ENCODE measurements at places on chromosomes 1 and 21.

- no peak for DNase-seq
Observed at GRCh38 chr1:110307239-110307974, 31.8 kb upstream of the RBM15 start.

DNA sequence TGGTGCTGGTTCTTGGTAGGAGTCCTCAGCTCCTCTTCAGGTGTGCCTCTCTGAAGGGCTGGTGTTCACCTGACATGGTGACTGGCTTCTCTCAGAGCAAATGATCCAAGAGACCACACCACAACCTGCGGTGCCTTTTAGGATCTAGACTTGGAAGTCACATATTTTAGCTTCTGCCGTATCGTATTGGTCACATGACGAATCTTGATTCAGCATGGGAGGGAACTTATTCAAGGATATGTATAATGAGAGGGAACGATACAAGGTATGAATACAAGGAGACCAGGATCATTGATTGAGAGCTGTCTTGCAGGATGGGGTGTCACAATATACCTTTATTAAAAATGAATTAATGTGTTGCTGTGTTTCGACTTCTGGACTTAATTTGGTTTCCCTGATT lies 58.0 kb downstream of the RAP1A start:
- DNase-seq = no peak

GRCh38 chr1:27116697-27117096 lies 38.2 kb downstream of the SLC9A1 start:
- DNase-seq = no peak

GRCh38 chr1:107413546-107413945 lies 272.7 kb downstream of the NTNG1 start:
- no peak for DNase-seq

GRCh38 chr1:97911266-97912215 lies 9.3 kb downstream of the DPYD start:
- DNase-seq = peak; percentile 31

GRCh38 chr1:164515711-164516331 lies 43.2 kb upstream of the PBX1 start:
- no peak for DNase-seq

DNA sequence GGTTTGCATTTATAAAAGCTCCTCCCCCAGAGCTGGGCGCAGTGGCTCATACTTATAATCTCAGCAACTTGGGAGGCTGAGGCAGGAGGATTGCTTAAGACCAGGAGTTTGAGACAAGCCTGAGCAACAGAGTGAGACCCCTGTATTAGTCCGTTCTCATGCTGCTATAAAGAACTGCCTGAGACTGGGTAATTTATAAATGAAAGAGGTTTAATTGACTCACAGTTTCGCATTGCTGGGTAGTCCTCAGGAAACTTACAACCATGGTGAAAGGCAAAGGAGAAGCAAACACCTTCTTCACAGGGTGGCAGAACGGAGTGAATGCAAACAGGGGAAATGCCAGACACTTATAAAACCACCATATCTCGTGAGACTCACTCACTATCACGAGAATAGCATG lies 52.5 kb downstream of the ZNF684 start:
- no peak for DNase-seq

DNA sequence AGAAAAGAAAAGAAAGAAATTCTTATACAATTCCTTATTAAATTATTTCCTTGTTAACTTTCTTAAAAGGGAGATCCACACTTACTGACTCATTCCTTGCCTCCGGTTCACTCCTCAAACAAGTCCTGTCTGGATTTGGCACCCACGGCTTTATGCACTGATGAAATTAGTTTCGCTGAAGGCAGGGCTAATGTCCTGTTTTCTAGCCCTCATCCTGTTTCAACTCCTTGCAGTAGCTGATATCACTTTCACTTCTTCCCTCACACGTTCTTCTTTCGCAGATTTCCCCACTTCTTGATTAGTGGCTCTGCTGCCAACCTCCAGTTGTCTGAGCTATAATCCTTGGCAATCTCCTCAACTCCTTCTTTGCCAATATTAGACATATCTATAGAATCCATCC lies 215.2 kb downstream of the URB2 start:
- no peak for DNase-seq

- DNase-seq = peak; percentile 15
Observed at GRCh38 chr1:197725044-197725443, 50.2 kb downstream of the DENND1B start.

GRCh38 chr1:223803211-223803610 lies 42.5 kb downstream of the TP53BP2 start:
- no peak for DNase-seq

DNA sequence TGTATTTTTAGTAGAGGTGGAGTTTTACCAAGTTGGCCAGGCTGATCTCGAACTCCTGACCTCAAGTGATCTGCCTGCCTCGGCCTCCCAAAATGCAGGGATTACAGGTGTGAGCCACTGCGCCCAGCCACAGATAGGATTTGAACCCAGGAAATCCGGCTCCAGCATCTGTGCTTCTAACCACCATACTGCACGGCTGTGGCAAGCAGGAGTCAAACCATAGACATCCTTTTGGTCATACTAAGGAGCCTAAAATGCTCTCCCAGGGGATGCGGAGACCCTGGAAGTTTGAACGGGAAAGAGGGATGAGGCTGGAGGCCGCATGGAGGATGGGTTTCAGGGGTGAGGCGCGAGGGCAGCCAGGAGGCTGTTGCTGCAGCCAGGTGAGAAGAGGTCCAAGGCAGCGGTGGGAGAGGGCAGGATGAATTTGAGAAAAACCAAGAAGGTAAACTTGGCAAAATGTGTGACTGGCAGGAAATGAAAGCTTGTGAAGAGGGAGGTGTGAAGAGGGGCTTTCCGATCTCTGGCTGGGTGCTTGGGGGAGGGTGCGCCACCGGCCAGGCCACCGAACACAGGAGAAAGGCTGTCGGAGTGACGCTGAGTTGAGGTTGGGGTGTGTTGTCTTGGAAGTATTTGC lies 24.0 kb upstream of the CDK18 start:
- DNase-seq = no peak

- DNase-seq = no peak
Observed at GRCh38 chr1:248782416-248783141, 27.0 kb upstream of the LYPD8 start.

- no peak for DNase-seq
Observed at GRCh38 chr1:223538981-223539380, 126.5 kb downstream of the CAPN8 start.

GRCh38 chr1:99662539-99663080 lies 16.7 kb downstream of the PALMD start:
- peak; percentile 54 for DNase-seq

DNA sequence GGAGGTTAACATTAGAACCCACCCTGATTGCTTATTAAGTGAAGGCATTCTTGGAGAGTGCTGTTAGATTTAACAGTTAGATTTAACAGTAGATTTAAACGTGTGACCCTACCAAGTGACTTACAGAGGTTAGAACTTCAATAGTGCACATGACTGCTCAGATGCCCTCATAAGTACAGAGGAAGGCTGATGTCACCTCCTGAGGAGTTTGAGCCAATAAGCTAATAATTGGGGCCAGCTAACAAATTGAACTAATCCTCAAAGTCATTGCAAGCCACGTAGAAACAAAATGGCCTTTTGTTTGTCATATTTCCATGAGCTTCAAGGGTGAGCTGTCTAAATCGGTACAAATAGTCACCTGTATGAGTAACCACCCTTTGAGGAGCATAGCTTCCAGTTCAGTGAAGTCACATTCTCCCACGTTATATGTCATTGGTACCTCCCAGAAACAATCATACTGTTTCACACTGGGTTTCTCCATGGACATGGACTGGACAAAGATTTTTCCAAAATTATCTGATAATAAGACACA lies 11.7 kb downstream of the AVPR1B start:
- DNase-seq = no peak

DNA sequence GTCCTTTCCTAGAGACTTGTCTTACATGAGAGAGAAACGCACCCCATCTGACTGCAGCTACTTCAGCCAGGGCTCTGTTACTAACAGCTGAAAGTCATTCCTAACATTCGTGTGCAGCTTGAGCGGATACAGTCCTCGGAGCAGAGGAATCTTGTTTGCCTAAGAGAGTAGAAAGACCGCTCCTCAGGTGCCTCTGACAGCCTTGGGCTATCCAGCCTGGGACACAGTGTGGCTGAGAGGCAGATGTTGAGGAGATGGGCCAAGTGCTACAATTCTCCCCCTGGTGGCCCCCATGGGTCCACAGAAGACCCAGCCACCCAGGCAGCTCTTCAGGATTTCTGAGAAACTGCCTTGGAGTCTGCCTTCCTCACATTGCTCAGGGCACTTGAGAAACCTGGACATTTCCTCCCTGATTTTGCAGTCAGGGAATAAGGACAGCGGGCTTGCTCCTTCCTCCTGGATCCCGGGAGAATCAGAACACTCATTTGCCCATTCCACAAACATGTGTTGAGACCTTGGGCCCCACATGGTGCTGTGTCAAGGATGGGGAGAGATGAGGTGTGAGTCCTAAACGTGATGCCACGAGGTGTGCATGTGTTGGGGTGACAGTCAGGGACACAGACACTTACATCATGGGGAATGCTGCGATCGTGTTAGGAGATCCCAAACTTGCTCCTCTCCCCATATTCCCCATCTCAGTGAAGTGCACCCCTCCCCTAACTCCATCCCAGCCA lies 13.1 kb downstream of the TRIM62 start:
- DNase-seq = no peak

DNA sequence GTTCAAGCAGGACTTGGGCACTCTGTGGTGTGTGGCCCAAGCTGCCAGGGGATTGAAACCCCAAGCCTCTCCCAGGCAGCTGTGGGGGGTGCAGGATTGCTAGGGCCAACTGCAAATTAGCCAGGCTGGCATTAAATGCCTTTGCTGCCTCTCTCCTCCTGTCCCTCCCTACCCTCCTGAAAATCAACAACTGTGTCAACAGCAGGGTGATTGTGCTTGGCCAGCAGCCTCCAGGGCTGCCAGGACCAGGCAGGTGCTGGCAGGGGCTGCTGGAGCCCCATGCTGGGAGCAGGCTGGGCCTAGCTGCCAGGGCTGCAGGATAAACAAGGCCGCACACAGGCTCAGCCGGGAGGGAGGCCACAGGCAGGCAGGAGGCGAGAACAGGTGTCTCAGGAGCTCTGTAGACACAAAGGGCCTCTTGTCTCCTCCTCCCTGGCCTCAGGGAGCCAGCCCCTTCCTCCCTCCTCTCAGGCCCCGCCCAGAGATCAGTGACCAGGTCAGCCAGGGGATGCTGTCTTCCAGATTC lies 11.4 kb downstream of the SOX13 start:
- no peak for DNase-seq

DNA sequence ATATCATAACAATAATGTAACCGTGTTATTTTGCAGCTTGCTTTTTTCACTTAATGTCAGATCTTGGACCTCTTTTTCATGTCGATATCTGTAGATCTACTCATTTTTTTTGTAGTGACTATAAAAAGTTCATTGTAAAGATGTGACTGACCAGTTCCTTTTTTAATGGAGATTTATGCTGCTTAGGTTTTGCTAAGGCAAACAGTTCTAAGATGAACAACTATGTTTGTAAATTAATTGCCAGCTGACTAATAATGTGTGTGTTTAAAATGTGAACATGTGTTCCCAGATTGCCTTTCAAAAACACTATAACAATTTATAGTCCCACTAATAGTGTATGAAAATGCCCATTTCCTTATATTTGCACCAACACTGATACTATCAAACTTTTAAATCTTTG lies 18.1 kb upstream of the EPS8L3 start:
- DNase-seq = no peak

- peak; percentile 32 for DNase-seq
Observed at GRCh38 chr1:116874733-116875249, 34.9 kb upstream of the PTGFRN start.

DNA sequence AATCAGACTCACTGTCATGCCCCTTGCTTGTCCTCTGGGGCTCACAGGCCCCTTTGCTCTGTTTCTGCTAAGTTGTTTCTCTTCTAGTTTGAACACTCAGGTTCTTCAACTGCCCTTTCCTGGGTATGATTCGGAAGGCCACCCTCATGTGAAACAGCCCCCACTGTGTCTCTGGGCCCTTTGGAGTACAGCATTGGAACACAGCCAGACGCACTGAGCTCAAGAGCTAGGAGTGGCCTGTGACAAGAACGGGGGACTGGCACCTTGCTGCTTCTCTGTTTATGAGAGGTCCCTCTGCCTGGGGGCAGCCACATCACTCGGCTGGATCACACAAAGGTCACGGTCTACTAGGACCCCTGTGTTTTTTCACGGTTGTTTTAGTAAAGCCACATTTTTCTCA lies 114.4 kb upstream of the ZC3H12A start:
- no peak for DNase-seq

GRCh38 chr1:106080608-106081325 lies 975.7 kb upstream of the PRMT6 start:
- peak; percentile 5 for DNase-seq

DNA sequence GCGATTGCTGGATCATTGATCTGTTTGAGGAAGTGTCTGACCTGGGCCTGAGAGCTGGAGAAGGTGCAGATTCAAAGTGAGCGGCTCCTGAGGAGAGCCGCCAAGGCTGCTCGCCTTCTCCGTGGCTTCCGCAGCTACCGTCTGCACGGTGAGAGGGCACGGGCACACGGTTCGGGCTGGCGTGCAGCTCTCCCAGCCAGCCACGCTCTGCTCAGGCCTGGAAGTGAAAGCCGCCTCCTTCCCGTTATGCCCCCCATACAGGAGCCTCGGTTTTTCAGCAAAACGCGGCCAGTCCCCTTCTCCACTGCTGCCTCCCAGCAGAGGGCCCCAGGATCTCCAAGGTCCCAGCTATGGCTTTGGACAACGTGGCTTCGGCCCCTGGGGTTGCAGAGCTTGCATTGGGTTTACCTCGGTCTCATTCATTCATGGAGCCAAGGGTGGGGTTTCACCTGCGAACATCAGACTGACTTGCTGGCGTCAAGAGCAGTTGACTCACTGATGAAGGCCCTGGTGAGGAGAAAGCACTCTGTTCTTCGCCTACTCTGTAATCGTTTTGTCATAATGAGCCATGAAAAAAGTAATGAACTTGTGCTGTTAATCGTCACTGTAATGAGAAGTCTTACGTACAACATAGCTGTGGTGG lies 24.4 kb upstream of the PDXK start:
- DNase-seq = no peak

DNA sequence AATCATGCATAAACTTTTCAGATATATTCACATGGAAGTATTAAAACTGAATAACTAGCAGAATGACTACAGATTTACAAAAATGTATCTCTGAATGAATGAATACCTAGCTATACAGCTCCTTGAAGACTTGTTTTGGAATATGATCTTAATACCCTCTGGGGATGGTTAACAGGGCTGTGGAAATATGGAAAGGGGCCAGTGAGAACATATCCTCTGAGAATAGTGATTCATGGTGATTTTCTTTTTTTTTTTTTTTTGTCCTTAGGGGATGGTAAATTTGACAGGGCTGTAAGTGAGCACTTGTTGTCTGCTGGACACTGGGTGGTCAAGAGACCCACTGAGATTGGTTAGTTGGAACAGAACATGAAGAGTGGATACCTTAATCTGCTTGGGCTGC lies 80.7 kb upstream of the HP1BP3 start:
- DNase-seq = peak; percentile 67

- DNase-seq = no peak
Observed at GRCh38 chr1:227546059-227546458, 17.3 kb upstream of the ZNF678 start.

- no peak for DNase-seq
Observed at GRCh38 chr1:214002060-214002459, 14.3 kb downstream of the PROX1 start.

All from fibroblast of skin of back (primary cell).